ENCODE measurements at places on chromosomes 12 and 14. TPM values are rescaled to one million over a fixed set of nuclear protein-coding genes. Genes with fewer than 3 reads are reported as not detected.

DNA sequence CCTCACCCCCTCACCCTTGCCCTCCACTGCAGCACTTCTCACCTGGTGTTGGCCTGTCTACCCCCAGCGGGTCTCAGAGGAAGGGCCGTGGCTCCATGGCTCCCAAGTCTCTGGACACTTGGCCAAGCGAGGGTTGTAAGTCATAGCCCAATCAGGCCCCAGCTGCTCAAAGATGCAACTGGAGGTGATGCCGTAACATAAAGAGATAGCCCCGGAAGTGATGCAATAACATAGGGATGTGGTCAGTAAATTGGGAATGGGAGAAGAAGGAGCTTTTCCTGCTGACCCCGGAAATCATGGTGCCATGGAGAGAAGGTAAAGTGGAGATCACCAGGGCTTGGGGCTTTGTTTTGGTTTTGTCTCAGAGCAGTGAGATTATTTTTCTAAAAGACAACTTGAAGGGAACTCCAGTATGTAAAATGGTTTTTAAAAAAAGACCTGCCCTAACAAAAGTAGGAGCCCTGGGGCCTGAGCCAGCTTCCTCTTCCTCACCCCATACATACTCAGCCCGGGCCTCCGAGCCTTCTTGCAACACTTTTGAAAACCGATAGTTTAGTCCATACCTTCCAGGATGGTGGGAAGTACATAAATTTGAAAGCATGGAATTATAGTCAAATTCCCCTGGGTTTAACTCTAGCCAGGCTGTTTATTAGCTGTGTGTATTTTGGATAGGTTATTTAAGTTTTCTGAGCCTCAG is 212.5 kb downstream of the CRADD start:
- DNase-seq: no peak
- H3K27ac ChIP-seq: no peak overlapping the region
- H3K36me3 ChIP-seq: no peaks in the 10 kb centered on the region
- H3K27me3 ChIP-seq: peaks cover 1% of the 10 kb centered on the region
- H3K4me3 ChIP-seq: no peak overlapping the region

DNA sequence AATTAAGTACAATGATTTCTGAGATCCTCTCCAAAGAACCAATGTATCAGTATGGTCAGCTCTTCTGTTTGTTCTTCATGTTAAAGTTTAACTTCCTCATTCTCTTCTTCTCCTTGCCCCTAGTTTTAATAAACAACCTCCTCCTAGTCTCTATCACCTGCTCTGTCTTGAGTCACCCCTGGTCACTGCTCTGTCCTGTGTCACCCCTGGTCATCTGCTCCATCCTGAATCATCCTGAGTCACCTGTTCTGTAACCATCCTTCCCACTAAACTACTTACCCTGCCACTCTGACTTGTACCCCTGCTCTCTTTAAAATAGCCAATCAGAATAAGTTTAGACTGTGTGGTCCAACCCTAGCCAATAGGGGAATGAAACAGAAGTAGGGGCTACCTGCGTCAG is 100.5 kb downstream of the ALG10B start:
- no peaks in the 10 kb centered on the region for H3K4me1 ChIP-seq
- DNase-seq: no peak
- H3K4me3 ChIP-seq: no peak overlapping the region
- no peak overlapping the region for H3K27ac ChIP-seq
- H3K36me3 ChIP-seq: no peaks in the 10 kb centered on the region

DNA sequence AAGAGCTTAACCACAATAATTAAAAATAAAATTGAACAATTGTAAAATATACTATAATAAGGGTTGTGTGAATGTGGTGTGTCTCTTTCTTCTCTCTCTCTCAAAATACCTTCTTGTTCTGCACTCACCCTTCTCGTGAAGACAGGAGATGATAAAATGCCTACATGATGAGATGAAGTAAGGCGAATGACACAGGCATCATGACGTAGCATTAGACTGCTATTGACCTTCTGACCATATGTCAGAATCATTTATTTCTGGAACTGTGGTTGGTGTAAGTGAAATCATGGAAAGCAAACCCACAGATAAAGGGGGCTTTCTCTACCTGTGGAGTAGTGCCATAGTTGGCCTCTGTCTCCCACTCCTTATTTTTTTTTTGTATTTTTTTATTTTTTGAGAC is 37.8 kb upstream of the NUAK1 start:
- no peak overlapping the region for H3K27ac ChIP-seq
- DNase-seq: no peak
- H3K4me3 ChIP-seq: no peak overlapping the region
- peaks cover 8% of the 10 kb centered on the region for H3K27me3 ChIP-seq

DNA sequence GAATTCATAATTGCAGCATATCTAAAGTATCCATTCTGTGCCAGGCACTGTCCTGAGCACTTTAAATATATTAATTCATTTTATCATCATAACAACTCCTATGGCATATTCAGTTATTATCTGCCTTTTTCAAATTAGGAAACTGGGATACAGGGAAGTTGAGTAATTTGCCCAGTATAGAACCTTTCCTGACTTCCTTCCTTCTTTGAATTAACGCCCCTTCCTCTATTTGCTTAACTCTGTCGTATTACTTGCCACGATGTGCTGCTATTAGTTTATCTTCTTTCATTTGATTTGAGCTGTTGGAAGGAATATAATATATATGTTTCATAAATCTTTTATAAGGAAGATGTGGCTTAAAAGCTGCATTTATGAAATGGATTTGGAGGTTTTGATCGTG is 25.4 kb upstream of the FAM177A1 start:
- H3K36me3 ChIP-seq: peaks cover 69% of the 10 kb centered on the region
- H3K27ac ChIP-seq: no peak overlapping the region
- no peaks in the 10 kb centered on the region for H3K27me3 ChIP-seq
- DNase-seq: no peak
- H3K4me3 ChIP-seq: no peak overlapping the region
- no peaks in the 10 kb centered on the region for H3K4me1 ChIP-seq

GRCh38 chr14:55097881-55098560 is 31.0 kb upstream of the LGALS3 start:
- peaks cover 9% of the 10 kb centered on the region for H3K36me3 ChIP-seq
- peak; percentile 38 for DNase-seq
- H3K27me3 ChIP-seq: no peaks in the 10 kb centered on the region
- no peak overlapping the region for H3K4me3 ChIP-seq
- H3K4me1 ChIP-seq: peaks cover 35% of the 10 kb centered on the region
- peak overlapping the region; percentile 88 for H3K27ac ChIP-seq

DNA sequence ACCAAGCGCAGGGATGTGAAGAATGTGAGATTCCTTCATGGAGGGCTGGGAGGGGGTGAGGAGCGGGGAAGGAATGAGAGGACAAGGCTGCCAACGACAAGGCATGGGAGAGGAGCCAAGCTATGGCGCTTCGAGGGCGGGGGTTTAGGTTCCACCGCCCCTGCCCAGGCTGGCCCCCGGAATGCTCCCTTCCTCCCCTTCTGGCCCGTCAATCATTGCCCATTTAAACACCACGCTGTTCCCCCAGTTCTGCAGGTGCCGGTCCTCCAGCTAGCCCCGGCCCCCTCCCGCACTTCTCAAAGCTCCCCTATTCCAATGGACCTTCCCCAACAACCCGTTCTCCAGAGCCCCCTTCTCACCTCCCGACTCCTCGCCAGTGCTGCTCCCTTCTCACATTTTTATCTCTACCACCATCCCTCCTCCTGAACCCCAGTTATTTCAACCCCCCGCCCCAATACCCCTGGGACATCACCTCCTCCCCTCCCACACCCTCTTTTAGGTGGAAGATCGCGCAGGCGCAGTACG is 428 bp downstream of the RNF41 start:
- peaks cover 38% of the 10 kb centered on the region for H3K4me1 ChIP-seq
- H3K27me3 ChIP-seq: no peaks in the 10 kb centered on the region
- no peak for DNase-seq
- H3K4me3 ChIP-seq: peak overlapping the region; percentile 99
- H3K36me3 ChIP-seq: peaks cover 20% of the 10 kb centered on the region

DNA sequence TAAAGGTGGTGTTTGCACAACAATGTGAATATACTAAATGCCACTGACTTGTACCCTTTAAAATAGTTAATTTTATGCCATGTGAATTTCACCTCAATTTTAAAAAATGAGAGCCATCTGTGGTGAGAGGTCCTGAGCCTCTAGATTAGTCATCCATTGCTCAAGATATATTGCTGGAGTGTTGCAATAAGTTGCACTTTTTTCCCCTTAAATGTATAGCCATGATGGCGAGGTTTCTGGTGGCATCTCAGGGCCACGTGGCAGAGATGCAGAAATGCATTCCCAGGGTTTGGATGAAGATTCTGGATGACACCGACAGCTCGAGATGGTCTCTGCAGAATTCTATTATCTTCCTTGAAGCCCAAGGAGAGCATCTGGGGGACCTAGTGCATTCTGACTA is 153.7 kb downstream of the AACS start:
- H3K4me3 ChIP-seq: no peak overlapping the region
- H3K36me3 ChIP-seq: no peaks in the 10 kb centered on the region
- no peak overlapping the region for H3K27ac ChIP-seq
- H3K27me3 ChIP-seq: peaks cover 1% of the 10 kb centered on the region
- no peak for DNase-seq

DNA sequence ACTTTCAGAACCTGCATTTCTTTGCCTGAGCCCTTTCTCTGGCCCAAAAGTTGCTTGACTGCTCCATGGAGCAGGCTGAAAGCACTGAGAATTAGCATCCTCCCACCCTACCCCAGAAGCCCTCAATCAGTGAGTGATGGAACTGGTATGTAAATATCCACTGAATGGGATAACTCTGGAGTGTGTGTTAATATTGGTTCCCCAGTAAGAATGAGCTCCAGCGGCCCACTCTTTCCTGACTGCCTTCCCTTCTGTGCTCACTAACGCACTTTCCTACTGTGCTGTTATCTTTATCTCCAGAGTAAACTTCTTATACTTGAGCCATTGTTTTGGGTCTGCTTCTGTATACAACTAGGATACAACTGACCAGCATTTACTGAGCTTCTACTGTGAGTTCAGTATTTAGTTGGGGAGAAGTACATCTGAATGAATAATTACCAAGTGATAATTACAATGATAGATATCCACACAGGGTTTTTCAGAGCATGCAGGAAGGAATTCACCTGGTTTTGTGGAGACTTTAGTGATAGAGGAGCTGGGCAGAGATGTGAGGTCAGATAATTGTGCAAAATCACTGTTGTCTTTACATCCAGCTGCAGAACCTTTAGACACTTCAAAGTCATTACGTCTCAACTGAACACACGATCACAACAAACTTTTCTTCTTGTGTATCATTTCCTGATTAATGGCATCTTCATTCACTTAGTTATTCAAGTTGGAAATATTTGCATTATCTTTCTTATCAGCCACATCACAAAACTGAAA is 149.2 kb upstream of the BTG1 start:
- H3K4me3 ChIP-seq: no peak overlapping the region
- DNase-seq: no peak
- no peak overlapping the region for H3K27ac ChIP-seq
- peaks cover 20% of the 10 kb centered on the region for H3K36me3 ChIP-seq

GRCh38 chr12:104827587-104827986 is 130.5 kb downstream of the SLC41A2 start:
- H3K27ac ChIP-seq: no peak overlapping the region
- no peak for DNase-seq
- peaks cover 4% of the 10 kb centered on the region for H3K27me3 ChIP-seq
- no peak overlapping the region for H3K4me3 ChIP-seq
- H3K4me1 ChIP-seq: no peaks in the 10 kb centered on the region

- H3K27me3 ChIP-seq: peaks cover 9% of the 10 kb centered on the region
- peaks cover 54% of the 10 kb centered on the region for H3K4me1 ChIP-seq
- DNase-seq: no peak
- peaks cover 48% of the 10 kb centered on the region for H3K36me3 ChIP-seq
- H3K27ac ChIP-seq: no peak overlapping the region
- H3K4me3 ChIP-seq: peak overlapping the region; percentile 86
Measured at GRCh38 chr12:6768990-6769389, 2.8 kb downstream of the PTMS start.

DNA sequence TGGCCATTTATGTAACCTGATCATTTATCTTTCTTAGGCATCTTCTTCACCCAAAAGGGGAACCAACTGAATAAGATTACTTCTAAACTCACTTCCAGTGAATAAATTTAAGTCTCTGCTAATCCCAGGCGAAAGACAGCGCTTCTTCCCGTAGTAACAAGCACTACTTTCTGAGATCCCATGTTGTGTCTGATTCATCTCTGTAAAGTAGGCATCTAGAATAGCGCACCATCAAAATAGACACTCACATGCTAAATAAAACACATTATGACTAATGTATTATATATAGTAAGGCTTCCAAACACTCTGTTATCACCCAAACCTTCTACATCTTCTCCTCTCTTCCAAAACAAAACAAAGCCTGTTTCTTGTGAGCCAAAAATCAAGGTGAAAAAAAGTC is 15.1 kb downstream of the GTF2A1 start:
- peaks cover 28% of the 10 kb centered on the region for H3K4me1 ChIP-seq
- H3K4me3 ChIP-seq: no peak overlapping the region
- H3K36me3 ChIP-seq: peaks cover 65% of the 10 kb centered on the region
- DNase-seq: no peak
- H3K27me3 ChIP-seq: no peaks in the 10 kb centered on the region

- no peak for DNase-seq
- no peaks in the 10 kb centered on the region for H3K36me3 ChIP-seq
- H3K27me3 ChIP-seq: no peaks in the 10 kb centered on the region
Measured at GRCh38 chr12:131381716-131382430, 329.0 kb upstream of the SFSWAP start.

DNA sequence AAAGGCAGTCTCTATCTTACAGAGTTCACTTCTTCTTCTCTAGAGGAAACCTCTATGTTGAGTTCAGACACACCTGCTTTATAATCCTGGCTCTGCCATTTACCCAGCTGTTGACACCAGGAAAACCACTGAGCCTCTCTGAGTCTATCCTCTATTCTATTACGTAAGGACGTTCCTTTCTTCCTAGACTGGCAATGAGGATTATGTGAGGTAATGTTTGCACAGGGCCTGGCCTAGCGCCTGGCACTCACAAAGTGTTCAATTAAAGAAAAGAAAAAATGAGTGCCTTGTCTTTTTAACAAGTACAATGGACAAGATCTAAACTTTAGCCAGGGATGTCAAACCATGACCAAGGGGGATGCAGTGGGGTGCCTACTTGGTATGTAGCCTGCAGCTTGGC is 641.9 kb upstream of the TBX3 start:
- no peak overlapping the region for H3K4me3 ChIP-seq
- no peaks in the 10 kb centered on the region for H3K36me3 ChIP-seq
- H3K4me1 ChIP-seq: no peaks in the 10 kb centered on the region
- DNase-seq: no peak

Gene MYF6
- not detected for total RNA-seq

Gene RBMS2
- 11.0 TPM for total RNA-seq

Gene ABCC9
- total RNA-seq: 0.07 TPM

Gene USP44
- total RNA-seq: 4.3 TPM

Gene LRRK2
- total RNA-seq: not detected

Gene CYP46A1
- total RNA-seq: not detected

Gene ANG
- total RNA-seq: 0.68 TPM

Gene GARIN6
- not detected for total RNA-seq
